ENCODE measurements at places on chromosomes 6 and 20. TPM values are rescaled to one million over a fixed set of nuclear protein-coding genes. Genes with fewer than 3 reads are reported as not detected.

The GCM1 gene
- total RNA-seq, result not detected

The GLP1R gene
- total RNA-seq, result not detected

The PMEPA1 gene
- total RNA-seq, result 1.3 TPM

The HLA-B gene
- 307 TPM for total RNA-seq

The PRL gene
- not detected for total RNA-seq

The HLA-DOA gene
- not detected for total RNA-seq

- no peak for DNase-seq
Measured at GRCh38 chr6:73209117-73209516, 16.2 kb downstream of the KHDC1L start.

GRCh38 chr6:169726963-169727362 is 2.7 kb upstream of the PHF10 start:
- DNase-seq, result no peak

- no peak for DNase-seq
Measured at GRCh38 chr6:93779086-93779841, 359.9 kb upstream of the EPHA7 start.

DNA sequence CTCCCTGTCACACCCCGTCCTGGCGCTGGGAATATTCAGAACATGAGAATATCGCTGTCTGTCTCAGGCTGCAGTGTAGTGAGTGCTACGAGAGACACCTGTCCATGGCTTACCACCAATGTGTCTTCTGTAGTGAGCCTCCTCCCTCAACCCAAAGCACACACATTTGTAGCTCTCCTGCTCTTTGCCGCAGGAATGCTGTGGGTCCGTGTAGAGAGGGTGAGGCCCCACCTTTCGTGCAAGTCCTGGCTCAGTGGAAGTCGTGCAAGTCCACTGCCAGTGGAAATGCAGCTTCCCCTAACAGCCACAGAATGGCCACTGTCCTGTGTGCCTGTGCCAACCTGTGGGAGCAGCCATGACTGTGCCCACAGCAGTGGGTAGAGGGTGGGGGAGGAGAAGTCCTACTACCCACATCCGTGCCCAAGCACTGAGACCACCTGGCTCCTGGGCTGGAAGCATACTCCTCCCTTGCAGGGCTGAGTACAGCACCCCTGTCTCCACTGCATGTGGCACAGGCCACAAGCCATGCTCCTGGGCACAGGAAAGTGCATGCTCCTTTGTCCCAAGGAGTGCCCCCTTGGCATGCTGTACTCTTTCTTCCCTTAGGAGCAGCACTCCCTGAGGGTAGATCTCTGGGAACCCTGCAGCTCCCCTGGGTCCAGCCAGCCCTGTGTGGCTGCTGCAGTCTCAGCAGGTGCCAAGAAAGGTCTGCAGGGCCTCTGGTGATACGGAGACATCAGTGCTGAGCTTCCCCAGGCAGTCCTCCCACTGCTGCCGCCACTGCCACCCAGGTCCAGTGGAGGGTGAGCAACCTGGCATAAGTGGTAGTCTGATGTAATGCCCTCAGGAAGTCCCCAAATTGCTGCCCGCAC is 28.0 kb downstream of the IGF2R start:
- DNase-seq, result no peak

DNA sequence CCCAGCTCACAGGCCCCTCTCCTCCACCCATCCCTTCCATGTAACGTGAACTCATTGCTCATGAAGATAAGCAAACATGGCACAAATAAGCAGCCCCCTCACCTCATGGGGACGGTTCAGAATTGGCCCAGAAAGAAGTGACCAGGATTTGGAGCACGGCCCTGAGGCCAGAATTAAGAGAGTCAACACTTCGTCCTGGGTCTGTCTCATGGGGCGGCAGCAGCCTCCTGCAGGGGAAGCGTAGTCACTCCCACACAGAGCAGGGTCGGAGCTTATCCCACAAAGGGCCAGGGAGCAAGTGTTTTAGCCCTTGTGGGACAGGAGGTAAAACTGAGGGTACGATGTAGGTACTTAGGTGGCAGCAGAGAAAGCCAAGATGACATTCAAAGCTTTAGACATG is 28.6 kb upstream of the DACT2 start:
- no peak for DNase-seq

GRCh38 chr6:162581988-162582780 is 145.4 kb downstream of the PRKN start:
- DNase-seq, result no peak

DNA sequence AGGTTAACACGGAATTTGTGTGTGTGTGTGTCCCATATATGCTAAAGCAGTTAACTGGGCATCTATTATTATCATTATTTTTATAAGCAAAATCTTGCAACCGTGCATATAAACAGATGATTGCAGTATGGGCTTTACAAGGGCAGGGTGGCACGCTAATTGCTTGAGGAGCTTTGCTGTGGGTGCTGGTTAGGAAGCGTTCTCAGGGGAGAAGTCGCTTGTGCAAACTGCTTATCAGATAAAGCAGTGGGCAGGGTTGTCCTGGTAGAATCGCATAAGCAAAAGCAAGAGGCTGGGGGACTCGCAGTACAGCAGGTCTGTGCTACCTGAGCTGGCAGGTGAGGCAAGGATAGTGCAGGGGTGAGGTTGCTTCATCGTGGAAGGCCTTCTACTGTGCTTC is 9.7 kb upstream of the CCN6 start:
- no peak for DNase-seq

DNA sequence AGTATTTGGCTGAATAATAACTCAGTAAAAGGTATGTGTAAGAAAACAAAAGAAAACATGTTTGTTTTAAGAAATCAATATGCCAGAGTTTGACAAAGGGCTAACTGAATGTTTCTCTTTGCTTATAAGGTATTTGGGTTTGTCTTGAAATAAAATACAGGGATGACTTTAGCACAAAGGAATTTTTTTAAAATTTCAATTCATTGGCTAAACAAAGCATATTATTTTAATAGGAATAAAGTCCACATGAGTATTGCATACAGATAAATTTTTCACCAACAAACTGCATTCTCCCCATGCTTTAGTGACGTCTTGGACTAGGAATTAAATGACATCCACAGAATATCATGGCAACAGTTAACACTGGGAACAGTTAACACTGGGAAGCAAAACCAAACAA is 480.0 kb upstream of the JAG1 start:
- no peak for DNase-seq

GRCh38 chr6:106648651-106649308 is 19.4 kb downstream of the QRSL1 start:
- no peak for DNase-seq

- DNase-seq, result no peak
Measured at GRCh38 chr6:71720705-71721104, 165.6 kb upstream of the RIMS1 start.

- no peak for DNase-seq
Measured at GRCh38 chr6:20876561-20876960, 342.3 kb downstream of the CDKAL1 start.

GRCh38 chr20:16785226-16785625 is 37.1 kb downstream of the OTOR start:
- no peak for DNase-seq

DNA sequence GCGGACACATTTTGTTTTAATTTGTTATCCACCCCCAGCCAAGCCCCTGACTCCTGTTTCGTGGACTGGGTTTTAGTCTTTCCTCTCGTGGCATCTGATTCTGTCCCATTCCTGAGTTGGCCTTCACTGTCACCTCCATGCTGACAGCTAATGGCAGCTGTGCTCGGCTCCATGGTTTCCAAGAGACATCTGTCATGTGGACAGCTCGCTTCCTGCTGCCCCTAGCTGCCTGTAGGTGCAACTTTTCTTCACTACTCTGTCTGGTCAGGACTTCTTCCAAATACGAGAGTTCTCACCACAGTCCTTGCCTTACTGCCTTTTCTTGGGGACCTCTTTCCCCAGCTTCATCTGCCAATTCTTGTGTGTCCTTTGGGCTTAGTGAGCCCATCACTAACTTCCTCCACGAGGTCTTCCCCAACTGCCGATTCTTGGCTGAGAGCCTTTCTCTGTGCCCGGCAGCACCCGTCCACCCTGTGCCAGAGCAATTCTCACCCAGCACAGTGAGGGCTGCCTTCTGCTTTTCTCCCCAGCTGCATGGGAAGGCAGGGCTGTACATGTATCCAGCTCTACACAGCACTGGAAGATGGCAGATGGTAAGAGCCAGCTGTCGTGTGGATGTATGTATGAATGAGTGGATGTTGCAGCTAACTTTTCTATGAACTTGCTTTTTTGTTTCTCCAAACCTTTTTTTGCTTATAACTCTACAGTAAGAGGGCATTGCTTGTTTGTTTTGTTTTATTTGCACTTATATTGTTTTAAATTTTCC is 140.4 kb downstream of the F13A1 start:
- no peak for DNase-seq

DNA sequence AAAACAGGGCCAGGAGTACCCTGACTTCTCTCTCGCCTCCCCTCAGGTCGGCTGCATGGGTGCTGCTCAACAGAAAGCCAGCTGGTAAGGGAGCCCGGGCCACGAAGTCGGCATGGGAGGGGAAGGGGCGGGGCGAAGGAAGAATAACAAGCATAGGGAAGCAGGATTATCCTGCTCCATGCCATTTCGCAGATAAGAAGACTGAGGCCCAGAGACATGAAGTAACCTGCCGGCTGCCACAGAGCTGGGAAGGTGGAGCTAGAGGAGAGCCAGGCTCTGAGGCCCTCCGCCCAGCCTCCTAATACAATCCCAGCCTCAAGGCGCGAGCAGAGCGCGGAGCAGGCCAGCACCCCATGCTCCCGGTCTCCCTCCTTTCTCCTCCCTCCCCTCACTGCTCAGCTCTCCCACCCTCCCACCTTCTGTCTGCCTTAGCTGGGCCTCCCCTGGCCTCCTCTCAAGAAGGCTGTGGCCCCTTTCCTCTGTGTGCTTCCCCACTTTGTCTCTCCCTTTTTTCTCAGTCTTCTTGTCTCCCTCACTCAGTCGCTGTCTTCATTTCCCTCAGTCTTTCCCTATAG is 13.2 kb upstream of the HMGA1 start:
- peak; percentile 28 for DNase-seq

DNA sequence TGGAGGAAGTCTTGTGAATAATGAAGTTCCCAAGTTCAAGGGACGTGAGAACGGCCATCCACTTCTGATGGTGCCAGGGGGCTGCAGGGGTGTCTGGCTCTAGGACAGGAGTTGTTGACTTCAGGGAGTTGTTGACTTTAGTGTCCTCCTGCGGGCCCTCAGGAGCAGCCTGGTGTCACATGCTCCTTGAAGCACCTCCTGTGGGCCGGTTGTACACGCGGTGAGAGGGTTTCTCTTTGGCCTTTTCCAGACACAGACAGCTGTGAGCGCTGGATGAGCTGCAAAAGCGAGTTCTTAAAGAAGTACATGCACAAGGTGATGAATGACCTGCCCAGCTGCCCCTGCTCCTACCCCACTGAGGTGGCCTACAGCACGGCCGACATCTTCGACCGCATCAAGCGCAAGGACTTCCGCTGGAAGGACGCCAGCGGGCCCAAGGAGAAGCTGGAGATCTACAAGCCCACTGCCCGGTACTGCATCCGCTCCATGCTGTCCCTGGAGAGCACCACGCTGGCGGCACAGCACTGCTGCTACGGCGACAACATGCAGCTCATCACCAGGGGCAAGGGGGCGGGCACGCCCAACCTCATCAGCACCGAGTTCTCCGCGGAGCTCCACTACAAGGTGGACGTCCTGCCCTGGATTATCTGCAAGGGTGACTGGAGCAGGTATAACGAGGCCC is 77.8 kb downstream of the ISM1 start:
- no peak for DNase-seq
